ENCODE measurements at places on chromosomes 12 and 14.

DNA sequence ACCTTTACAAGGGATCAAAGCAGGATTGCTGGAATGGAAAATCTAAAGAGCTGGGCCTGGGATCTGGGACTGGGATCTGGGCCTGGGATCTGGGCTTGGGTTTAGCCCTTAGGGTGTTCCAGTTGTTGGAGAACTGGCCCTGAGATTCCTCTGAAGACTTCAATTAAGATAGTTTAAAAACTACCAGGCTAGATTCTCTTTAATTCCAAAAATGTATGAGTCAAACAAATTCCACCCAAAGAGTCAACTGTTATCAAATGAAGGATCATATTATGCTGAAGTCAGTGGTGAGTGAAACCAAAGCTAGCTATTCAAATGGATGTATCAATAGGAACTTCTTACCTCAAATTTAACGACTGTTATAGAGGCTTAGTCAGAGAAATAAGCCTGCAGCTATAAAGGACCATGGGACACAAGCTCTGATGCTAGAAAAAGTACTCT is 40.5 kb downstream of the LIMA1 start:
- DNase-seq: no peak

- no peak for DNase-seq
Observed at GRCh38 chr14:22598896-22599244, 770 bp downstream of the ABHD4 start.

DNA sequence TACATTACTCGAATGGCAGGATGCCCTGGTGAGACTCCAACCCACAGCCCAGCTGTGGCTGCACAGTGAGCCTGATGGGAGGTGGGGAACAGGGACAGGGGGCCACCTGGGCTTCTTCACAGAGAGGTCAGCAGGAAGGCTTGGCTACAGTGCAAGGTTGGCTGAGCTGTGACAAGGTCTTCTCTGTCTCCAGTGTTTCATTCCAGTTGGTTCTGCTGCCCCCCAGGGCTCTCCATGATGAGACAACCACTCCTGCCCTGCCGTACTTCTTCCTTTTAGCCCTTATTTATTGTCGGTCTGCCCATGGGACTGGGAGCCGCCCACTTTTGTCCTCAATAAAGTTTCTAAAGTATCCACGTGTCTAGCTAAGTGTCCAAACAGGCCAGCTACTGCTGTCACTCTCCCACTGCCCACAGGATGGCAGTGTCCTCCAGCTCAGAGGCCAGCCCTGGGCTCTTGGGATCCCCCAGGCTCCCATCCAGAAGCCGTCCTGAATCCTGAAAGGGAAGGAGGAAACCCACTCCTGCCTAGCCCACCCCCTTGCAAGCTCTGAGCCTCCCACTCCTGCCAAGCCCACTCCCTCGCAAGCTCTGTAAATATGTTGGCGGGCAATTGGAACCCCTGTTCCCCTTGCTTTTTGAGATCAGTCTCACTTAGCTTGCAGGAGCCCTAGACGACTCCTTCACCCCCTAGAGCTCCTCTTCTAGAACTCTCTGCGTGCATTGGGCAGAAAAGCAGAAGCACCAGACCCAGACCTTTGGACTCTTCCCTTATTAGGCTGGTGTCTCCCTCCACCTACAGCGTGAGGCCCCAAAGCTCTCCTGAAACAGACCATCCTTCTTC is 5.4 kb downstream of the C1QL4 start:
- DNase-seq: no peak

DNA sequence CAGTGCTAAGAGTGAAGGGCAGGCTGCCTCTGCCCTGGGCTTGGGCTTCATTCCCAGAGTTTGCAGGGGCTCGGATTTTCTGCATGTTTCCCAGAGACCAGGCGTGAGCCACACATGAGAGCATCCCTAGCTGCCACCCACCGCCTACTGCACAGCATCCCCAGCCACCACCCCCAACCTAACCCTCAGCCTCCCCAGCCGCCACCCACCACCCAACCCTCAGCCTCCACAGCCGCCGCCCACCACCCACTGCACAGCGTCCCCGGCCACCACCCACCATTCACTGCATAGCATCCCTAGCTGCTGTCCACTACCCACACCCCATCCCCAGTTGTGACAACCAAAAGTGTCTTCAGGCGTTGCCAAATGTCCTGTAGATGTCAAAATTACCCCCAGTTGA is 22.6 kb downstream of the FGF6 start:
- no peak for DNase-seq

DNA sequence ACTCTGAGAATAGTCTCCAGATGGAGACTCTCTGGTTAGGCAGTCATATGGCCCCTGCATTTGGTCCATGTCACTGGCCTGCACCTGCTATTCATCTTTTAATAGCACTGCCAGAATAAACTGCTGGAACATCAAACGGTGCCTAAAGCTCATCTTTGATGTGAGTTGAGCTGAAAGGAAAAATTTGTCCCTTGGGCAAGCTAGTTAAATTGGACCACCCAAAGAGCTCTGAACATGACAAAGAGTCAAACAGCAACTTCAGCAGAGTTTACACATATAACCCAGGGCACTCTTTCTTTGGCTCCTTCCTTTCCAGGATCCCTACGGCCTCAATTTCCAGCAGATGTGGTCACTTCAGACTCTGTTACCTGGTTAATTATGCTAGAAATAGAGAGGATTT is 269.9 kb downstream of the RPL10L start:
- DNase-seq: no peak

GRCh38 chr12:58814036-58814435 is 106.3 kb downstream of the LRIG3 start:
- no peak for DNase-seq

Measured in right lung (tissue), 10 donors.